ENCODE measurements at places on chromosomes 2 and 18.

GRCh38 chr2:189143925-189144324 is 35.6 kb downstream of the COL5A2 start:
- no peak for DNase-seq
- no peak overlapping the region for H3K4me3 ChIP-seq
- H3K36me3 ChIP-seq: no peaks in the 10 kb centered on the region
- no peaks in the 10 kb centered on the region for H3K4me1 ChIP-seq
- H3K27me3 ChIP-seq: no peaks in the 10 kb centered on the region
- H3K27ac ChIP-seq: no peak overlapping the region

DNA sequence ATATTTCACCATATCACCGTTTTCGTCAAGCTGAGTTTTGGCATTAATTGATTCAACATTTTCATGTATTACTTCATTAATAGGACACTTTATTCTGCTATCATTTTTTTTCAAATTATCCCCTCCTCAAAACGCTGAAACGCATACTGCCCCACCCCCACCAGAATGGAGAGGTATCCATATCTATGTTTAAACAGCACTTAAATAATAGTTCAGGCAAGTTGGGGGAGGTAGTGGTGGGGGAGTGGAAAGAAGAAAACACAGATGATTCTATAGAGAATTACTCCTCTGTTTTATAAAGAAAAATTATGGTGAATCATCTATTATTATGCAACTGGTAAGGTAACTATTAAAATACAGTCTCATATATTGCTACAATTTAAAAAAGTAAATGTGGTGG is 314.4 kb upstream of the ZEB2 start:
- H3K36me3 ChIP-seq: no peaks in the 10 kb centered on the region
- peaks cover 1% of the 10 kb centered on the region for H3K27me3 ChIP-seq
- no peak overlapping the region for H3K27ac ChIP-seq
- no peak overlapping the region for H3K4me3 ChIP-seq
- no peak for DNase-seq

GRCh38 chr2:122749405-122749804 is 994.0 kb downstream of the TSN start:
- no peaks in the 10 kb centered on the region for H3K4me1 ChIP-seq
- H3K36me3 ChIP-seq: no peaks in the 10 kb centered on the region
- no peak for DNase-seq
- no peaks in the 10 kb centered on the region for H3K27me3 ChIP-seq

DNA sequence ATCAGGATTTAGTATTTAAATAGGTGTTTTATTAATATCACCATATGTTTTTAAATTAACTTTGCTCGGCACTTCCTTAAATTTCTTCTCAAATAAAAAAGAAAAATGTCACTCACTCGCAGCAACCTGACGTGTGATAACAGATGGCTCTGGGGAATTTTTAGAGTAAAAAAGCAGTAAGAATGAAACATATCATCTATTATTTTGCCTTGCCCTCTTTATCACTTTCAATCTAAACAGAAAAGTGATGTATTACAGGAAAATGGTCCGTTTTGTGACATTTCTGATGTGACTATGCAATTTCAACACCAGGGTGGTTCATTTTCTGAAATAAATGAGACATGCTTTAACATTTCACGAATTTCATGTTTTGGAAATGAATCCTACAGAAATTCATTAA is 1368.0 kb upstream of the LRRTM1 start:
- no peak overlapping the region for H3K4me3 ChIP-seq
- H3K4me1 ChIP-seq: no peaks in the 10 kb centered on the region

- no peak for DNase-seq
- H3K4me1 ChIP-seq: peaks cover 9% of the 10 kb centered on the region
- no peaks in the 10 kb centered on the region for H3K36me3 ChIP-seq
- H3K27me3 ChIP-seq: no peaks in the 10 kb centered on the region
- H3K4me3 ChIP-seq: no peak overlapping the region
- H3K27ac ChIP-seq: no peak overlapping the region
Measured at GRCh38 chr18:39450958-39451357, 1885.4 kb upstream of the CELF4 start.

DNA sequence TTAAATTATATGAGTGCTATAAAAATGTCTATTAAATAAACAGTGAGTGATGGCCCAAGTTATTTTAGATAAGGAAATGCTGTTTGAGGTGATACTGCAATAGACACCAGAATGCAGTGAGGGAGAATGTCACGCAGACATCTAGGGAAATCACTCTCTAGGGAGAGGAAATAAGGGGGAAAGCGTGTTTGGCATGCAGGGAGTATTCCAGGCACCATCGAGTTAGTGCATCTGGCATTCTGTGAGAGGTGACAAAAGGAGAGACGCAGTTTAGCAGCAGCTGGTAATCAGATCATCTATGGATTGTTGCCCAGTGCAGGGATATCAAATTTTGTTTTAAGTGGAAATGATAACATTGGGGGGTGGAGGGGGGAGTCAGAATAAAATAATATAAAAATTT is 175.4 kb upstream of the NETO1 start:
- H3K4me1 ChIP-seq: no peaks in the 10 kb centered on the region
- no peaks in the 10 kb centered on the region for H3K36me3 ChIP-seq
- DNase-seq: no peak
- no peaks in the 10 kb centered on the region for H3K27me3 ChIP-seq
- no peak overlapping the region for H3K27ac ChIP-seq

- DNase-seq: no peak
- no peaks in the 10 kb centered on the region for H3K36me3 ChIP-seq
- H3K27ac ChIP-seq: no peak overlapping the region
- H3K27me3 ChIP-seq: peaks cover 6% of the 10 kb centered on the region
Measured at GRCh38 chr2:63681896-63682295, 93.1 kb downstream of the MDH1 start.
